Occipital lobe (tissue), 3 donors: ENCODE measurements at places on chromosomes 6 and 20. TPM values are rescaled to one million over a fixed set of nuclear protein-coding genes. Genes with fewer than 3 reads are reported as not detected.

DNA sequence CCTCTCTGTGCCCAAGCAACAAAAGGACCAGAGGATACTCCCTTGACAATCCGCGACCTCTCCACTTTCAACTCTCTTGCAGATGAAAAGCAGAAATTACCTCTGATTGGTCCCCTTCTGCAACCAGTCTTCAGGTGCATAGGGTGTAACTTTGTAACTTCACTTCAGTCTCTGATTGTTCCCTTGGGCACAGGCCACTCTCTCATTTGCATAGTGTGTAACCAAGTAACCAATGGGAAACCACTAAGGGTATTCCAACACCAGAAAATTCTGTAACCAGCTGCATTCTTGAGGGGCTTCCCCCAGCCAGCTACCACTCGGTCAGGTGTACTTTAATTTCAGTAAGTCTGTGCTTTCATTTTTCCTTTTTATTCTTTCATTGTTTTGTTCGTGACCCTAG is 4.4 kb upstream of the RAET1L start:
- no peak for DNase-seq

DNA sequence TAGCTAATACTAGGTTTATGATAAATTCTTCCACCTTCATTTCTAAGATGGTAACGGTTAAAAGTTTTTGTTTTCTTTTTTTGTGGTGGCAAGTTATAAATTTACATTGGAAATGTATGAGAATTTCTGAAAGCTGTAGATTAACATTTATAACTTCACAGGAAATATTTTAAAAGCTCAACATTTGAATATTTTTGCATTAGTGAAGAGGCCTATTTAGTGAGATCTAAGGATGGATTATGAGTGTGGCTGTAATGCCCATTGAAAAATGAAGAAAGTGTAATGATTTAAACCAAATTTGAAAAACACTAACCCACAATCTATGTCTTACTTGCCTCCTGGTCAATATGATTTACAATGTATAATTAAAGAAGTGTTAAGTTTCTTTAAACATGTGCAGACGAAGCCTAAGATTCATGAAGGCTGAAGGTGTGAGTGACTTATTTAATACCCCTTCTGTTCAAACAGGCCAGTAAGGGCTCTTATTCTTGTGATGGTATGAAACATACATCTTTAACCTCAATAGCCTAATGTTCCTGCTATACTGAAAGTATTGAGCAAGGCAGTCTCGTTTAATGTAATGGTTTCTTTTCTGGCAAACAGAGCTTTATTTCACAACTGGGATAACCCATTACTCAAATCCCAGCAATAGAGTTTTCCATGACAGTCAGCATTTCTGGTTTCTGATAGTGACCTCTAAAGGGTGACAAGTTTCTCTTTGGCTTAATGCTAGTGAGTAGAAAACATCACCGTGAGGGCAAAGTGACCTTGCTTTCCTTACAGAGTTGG is 13.2 kb downstream of the HDGFL1 start:
- DNase-seq: no peak

Gene RAET1E
- not detected for total RNA-seq

GRCh38 chr6:109795994-109796555 is 105.0 kb downstream of the FIG4 start:
- no peak for DNase-seq

DNA sequence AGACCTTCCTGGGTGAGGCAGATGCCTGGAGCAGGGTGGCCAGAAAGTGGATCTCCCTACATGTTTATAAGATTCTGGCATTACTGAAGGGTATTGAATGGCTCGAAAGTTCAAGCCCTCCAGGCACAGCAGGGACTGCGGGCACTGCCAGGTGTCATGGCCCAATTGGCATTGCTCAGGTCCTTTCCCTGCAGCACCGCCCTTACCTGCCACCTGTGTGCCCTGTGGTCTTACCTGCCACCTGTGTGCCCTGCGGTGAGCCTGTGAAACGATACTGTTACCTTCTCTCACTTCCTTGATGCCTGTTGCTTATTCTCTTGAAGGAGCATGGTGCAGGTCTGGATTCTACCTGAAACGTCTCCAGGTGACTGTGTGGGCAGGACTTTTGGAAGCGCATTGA is 32.2 kb downstream of the SMOC2 start:
- no peak for DNase-seq

Gene TMEM244
- total RNA-seq: 1.4 TPM

DNA sequence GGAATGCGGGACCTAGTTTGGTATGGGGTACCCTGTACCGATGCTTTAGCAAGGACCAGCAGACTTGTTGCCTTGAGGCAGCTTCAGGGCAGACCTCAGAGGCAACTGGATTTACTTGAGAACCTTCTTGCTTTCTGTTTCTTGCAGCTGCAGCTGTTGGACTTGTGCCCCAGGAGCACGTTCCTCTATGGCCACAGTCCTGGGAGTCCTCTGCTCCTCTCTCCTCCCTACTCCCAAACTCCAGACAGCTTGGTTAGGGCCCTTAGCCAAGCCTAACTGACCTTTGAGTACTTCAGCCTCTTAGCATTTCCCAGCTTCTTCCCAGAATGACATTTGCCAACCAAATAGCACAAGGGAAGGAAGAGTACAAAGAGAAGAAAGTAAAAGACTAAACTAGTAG is 34.7 kb downstream of the GHRH start:
- DNase-seq: no peak

DNA sequence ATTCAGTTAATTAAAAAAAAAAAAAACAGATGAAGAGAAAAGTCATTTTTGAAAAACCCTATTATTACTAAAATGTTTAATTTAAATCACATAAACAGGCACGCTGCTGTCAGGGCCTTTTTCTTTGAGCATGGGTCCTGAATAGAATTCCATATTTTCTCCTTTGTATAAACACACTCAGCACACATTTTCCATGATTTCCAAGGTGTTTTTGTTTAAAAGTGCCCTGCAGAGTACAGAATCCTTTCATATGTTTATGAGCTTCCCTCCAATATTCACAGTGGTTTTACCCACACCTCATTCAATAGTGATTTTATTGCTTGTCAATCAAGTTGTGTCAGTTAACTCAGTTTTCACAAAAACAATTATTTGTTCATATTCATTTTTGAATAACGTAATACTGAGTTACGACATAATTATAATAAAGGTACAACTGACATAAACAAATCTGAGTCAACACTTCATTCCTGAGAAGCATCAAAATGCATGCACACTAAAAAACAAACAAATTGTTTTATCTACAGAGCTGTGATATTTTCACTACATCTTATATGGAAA is 15.2 kb downstream of the SLC35B3 start:
- DNase-seq: no peak
